Dorsolateral prefrontal cortex (tissue), 122 donors: ENCODE measurements at places on chromosomes 4 and X. TPM values are rescaled to one million over a fixed set of nuclear protein-coding genes. Genes with fewer than 3 reads are reported as not detected.

Gene HERC6
- total RNA-seq, result 26.2 TPM

DNA sequence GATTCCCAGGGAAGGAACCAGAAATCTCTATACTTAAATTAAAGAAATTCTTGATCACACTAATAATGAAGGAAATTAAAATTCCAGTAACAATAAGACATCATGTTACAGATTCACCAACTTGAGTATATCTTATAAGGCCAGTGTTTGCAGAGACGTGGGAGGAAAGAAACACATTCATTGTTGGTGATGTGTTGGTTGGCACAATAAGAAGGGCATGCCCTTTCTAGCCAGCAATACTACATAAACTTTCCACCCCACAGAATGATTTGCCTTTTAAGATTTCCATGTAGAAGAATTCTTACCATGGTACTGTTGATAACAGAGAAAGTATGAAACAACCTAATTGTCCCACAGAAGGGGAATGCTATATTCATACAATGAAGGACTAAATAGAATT lies 581.5 kb downstream of the STIM2 start:
- DNase-seq, result no peak

GRCh38 chrX:105052926-105053325 lies 167.6 kb downstream of the TEX13A start:
- no peak for DNase-seq

DNA sequence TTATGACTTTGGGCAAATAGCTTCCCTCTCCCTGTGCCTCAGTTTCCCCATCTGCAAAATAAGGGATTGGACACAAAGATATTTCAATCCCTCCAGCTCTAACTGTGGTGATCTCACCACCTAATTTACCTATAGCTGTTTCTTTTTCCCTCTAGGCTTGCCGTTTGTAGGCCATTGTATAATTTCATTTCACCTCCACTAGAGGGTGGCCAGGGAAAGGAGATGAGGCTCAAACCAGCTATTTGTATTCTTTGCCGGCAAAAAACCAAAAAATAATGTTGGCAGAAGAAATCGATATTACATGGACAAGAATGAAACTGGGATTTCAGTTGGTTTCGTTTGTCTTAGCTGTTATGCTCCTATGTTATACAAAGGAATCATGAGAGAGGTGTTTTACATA lies 36.1 kb upstream of the DOCK11 start:
- no peak for DNase-seq

- DNase-seq, result no peak
Observed at GRCh38 chrX:123392921-123393320, 208.8 kb downstream of the GRIA3 start.

- DNase-seq, result no peak
Observed at GRCh38 chrX:122739770-122740169, 444.3 kb upstream of the GRIA3 start.

GRCh38 chrX:77446908-77447652 lies at the start of gene FGF16:
FGF16 (plus strand) TSS chrX:77447389; CDS start chrX:77447675, 286 bp downstream.
- DNase-seq, result no peak

DNA sequence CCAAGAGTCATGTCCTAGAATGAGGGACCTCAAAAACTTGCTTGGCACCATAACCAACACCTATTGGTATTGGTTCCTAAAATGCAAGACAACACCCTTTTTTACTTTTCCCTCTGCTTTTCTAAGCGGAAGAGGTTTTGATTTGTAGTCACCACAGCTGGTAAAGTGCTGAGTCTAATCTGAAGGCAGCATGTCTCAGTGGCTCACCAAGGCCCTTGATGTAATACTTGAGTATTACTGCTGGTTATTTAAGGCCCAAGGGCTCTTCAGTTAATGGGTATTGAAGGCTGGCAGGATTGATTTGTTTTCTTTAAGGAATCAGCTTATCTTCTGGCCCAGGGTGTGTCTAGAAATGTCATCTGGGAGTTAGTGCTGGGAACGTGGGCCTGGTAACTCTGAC lies 735.1 kb downstream of the GLUD2 start:
- no peak for DNase-seq
